T-helper 1 cell (primary cell): ENCODE measurements at places on chromosomes 13 and 19.

DNA sequence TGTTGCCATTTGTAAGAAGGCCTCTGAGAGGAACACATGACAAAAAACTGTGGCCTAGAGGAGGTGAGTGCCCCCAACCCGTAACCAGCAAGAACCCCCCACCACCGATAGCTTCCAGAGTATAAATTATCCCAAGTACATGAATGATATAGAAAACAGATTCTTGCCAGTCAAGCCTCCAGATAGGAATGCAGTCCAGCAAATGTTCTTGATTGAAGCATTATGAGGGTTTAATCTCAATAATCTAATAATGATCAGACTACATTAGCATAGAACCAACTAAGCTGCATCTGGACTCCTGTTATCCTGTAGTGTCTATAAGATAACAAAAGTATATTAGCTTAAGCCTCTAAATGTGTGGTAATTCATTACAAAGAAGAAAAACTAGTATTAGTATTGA is 908.9 kb upstream of the ATXN8OS start:
- DNase-seq = no peak

GRCh38 chr19:5155586-5156210 is 184.9 kb downstream of the PTPRS start:
- DNase-seq = no peak

DNA sequence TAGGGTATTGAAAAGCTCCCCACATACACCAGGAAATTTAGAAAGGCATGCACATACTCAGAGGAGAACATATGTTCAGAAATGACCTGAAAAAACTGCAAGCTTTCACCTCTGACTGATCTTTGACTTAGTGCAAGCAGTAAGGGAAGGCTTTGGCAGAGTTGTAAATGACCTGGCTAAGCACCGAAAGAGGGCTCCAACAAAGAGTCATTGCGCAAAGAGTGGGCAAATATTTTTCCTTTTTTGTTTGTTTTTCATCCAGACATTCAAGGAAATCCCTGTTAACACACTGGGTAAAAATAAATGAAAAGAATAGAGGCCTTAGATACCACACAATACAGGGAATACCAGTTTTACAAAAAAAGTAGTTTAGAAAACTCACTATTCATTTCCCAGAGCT is 5.2 kb upstream of the ZNF233 start:
- no peak for DNase-seq

DNA sequence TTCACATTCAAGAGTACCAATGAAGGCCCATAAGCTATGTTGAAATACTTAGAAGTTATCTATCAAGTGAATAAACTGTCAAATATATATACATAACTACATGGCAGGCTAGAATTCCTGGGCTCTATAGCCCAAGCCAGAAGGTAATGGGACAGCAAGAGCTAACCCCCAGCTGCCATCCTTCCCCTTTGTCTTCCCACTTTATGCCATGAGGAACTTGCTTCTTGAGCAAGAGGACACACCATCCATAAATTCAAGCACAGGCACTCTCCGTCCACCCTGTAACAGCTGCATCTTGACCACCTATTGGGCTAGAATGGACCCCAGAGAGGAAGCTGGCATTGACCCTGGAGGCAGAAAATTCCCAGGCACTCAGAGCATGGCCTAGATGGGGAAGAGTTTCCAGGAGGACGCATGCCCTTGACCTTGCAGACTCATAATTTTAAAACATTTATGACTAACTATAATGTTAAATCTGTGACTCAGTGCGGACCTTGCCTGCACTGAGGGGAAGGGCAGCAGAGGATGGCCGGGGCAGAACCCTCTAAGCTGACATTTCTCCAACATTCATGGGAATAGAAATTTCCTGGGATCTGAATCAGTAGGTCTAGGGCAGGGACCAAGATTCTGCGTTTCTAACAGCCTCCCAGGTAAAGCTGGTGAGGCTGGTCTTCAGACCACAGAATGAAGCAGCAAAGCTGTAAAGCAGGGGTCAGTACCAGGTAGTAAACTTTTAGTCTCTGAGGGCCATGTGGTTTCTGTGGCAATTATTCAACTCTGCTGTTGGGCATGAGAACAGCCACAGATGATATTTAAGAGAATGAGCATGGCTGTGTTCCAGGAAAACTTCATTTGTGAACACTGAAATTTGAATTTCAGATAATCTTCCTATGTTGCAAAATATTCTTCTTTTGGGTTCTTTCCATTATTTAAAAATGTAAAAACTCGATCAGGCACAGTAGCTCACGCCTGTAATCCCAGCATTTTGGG is 71.4 kb upstream of the CLDN10 start:
- DNase-seq = no peak

DNA sequence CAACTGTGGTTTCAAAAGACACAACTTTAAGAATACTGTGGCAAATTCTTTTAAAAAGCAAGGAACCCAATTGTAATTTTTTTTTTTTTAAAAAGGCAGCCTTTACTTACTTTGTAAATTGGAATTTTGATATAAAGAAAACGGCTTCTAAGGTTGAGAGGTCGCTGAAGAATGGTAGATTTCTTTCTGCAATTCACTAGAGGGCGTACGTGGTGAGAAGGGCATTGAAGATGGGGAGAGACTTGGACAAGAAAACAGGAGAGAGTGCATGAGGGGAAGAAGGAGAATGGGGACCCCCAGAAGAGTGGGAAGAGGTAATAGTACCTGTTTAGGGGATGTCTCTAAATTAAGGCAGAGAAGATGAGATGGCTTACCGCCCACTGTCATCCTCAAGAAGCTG is 33.5 kb upstream of the PABPC3 start:
- no peak for DNase-seq

- no peak for DNase-seq
Observed at GRCh38 chr13:99376132-99376531, 68.9 kb upstream of the GPR183 start.

DNA sequence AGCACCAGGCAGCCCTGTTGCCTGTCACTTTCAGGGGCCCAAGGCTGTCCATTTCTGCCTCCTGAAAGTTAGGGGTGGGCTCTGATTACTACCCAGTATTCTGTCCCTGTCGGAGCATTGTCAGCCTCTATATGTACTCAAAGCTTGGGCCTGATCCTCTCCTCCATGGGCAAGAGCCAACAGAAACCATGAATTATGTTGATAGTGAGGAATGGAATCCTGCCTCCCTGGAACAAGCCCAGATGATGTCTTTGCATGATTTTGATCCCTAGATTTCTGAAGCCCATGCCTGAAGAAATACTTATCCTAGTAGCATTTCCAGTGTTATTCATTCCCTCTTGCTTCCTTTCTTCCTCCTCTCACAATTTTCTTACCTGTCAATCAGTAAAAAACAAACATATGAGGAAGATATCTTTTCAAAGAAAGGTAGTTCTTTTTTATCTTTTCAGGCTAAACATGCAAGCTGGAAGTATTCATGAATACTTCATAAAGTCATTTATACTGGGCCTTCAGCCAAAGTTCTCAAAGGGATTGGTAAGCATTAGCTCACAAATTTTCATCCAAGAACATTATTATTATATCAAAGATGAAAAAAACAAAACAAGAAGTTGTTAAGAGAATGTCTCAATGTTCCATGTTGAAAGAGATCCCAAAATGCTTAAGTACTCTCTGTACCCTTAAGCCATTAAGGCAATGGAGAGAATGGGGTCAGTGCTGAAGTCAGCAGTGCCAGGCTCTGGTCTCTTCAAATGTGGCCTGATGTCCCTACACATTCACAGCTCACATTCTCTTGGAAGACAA is 171.7 kb downstream of the NHLRC3 start:
- no peak for DNase-seq

DNA sequence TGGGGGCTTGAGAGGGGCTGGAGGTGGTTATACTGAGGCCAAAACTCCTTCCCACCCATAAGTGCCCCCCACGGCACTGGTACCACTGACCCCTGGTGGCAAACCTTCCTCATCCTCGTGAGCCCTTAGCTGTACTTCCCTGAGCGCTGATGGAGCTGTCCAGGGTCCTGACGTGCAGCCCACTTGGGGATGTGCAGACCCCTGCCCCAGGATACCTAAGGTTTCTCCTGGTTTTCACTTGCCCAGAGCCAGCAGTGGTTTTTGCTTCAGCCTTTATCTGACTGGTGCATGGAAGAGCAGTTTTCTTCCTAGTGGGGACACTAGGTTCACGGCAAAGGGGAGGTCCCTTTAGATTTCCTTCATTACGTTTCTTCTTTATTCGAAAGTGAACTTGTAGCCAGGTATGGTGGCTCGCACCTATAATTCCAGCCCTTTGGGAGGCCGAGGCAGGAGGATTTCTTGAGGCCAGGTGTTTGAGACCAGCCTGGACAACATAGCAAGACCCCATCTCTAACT is 28.7 kb upstream of the KCTD15 start:
- DNase-seq = no peak

- DNase-seq = no peak
Observed at GRCh38 chr13:79681069-79681468, 200.1 kb downstream of the NDFIP2 start.

GRCh38 chr13:108451121-108451520 is 178.3 kb upstream of the MYO16 start:
- DNase-seq = no peak

DNA sequence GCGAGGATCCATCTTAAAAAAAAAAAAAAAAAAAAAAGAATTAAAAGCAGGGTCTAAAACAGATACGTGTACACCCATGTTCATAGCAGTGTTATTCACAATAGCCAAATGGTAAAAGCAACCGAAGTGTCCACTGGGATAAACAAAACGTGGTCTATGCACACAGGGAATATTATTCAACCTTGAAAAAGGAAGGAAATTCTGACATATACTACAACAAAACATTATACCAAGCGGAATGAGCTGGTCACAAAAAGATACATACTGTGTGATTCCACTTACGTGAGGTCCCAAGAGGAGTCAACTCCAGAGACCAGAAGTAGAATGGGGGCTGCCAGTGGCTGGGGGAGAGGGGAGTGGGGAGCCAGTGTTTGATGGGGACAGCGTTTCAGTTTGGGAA is 14.7 kb upstream of the ADPRHL1 start:
- no peak for DNase-seq

- DNase-seq = no peak
Observed at GRCh38 chr19:3827306-3827705, 41.1 kb upstream of the MATK start.

DNA sequence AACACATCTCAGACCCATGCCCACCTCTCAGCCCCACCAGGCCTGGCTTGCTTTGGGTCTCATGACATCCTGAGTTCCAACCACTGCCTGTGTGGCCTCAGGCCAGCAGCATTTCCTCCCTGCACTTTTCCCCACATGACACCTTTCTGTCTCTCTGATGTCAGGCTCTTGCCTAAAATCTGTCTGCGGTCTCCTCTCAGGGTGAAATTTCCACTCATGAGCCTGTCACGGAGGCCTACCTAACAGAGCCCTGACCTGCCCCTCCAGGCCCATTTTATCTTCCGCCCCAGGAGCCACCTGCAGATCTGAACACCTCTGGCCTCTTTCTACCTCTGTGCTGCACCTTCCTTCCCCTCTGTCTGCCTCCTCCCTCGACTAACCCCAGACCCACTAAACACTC is 93.5 kb downstream of the ZDHHC20 start:
- no peak for DNase-seq

GRCh38 chr13:93422980-93423543 is 196.5 kb downstream of the GPC6 start:
- no peak for DNase-seq

DNA sequence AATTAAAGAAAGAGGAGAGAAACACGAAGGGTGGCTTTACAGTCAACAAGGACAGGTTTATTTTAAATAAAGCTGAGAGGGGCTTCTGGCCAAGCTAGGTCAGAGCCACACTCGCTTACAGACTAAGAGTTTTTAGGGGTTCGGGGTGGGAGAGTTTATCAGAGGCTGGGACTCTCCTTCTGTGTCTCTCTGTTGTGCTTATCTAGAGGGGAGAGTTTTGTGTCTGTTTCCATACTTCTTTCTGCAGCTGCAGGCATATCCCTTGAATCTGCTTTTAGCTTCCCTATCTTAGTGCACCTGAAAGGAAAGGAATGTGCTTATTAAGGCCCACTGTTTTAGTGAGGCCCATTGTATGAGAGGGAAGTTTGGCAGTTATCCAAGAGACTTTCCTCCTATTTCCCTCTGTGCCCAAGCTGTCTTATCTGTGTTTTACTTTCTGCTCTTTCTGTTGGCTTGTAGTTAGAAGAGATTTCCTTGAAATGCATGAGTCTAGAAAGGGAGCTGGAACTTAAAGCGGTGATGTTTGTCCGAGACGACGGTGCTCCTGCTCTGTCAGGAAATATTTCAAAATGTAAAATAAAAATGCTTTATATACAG is 275.3 kb downstream of the KCTD12 start:
- no peak for DNase-seq

DNA sequence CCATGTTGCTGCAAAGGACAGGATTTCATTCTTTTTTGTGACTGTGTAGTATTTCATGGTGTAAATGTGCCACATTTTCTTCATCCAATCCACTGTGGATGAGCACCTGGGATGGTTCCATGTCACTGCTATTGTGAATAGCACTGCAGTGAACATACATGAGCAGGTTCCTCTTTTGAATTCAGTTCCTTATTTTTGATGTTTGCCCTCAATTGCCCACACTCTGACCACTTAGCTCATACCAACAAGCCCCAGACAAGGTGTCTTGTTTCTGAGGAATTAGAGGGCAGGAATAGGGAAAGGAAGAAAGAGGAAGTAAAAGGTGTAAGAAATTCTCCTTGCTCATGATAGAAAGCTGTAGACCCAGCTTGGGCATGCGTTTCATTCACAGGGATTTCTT is 244.2 kb upstream of the ZNF507 start:
- DNase-seq = no peak

DNA sequence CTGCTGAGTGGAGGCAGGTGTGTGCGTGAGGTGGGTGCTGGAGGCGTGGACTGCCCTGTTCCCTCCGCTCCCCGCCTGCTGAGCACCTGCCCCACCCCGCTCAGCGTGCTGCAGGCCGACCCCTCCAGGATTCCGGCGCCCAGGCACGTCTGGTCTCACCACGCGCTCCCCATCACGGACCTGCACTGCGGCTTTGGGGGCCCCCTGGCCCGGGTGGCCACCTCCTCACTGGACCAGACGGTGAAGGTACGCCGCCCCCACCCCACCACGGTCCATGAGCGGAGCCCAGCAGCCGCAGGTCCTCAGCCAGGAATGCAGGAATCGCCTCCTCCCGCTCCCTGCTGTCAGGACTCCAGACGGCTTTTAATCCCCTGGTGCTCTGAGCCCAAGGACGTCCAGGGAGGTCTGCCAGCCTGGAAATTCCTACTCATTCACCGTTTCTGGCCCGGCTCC is 6.0 kb downstream of the WDR18 start:
- DNase-seq = no peak

GRCh38 chr19:56642711-56643459 is at the start of gene SMIM17:
TSS of gene SMIM17 (plus strand) at chr19:56643159. CDS start at chr19:56645668, 2,509 bp downstream.
- no peak for DNase-seq

GRCh38 chr19:19537075-19538048 is 703 bp upstream of the CILP2 start:
- no peak for DNase-seq
